ENCODE measurements at places on chromosomes 13 and 19.
A peak's percentile ranks its signal among the peaks of the same experiment; 100 is the strongest.

DNA sequence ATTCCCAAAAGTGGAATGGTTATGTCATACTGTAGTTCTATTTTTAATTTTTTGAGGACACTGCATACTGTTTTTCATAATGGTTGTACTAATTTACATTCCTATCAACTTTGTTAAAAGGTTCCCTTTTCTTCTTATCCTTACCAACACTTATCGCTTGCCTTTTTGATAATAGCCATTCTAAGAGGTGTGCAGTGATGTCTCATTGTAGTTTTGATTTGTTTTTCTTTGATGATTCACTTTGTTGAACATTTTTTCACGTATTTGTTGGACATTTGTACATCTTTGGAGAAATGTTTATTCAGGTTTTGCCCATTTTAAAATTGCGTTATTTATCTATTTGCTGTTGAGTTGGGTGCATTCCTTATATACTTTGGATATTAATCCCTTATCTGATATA is 188.8 kb upstream of the SPRY2 start:
- DNase-seq, result no peak

GRCh38 chr13:112894673-112895481 is 74.1 kb upstream of the MCF2L start:
- no peak for DNase-seq

GRCh38 chr19:40348961-40349507 is 539 bp downstream of the PLD3 start:
- DNase-seq, result no peak

GRCh38 chr13:28744656-28745055 is 25.9 kb upstream of the SLC46A3 start:
- no peak for DNase-seq

DNA sequence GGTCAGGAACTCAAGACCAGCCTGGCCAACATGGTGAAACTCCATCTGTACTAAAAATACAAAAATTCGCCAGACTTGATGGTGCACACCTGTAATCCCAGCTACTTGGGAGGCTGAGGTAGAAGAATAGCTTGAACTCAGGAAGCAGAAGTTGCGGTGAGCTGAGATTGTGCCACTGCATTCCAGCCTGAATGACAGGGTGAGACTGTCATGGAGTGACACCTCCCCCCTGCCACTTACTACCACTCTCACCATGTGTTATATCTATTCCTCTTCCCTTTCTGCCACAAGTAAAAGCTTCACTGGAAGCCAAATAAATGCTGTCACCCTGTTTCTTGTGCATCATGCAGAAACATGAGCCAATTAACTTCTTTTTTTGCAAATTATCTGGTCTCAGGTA is 10.6 kb upstream of the CEACAM4 start:
- no peak for DNase-seq

GRCh38 chr13:94546061-94546839 is 49.7 kb downstream of the TGDS start:
- no peak for DNase-seq

GRCh38 chr19:38920602-38921419 is 8.8 kb upstream of the CCER2 start:
- no peak for DNase-seq

GRCh38 chr13:72760189-72760588 is 21.5 kb downstream of the DIS3 start:
- DNase-seq, result no peak

- no peak for DNase-seq
Measured at GRCh38 chr13:90315061-90315460, 1032.4 kb upstream of the MIR17HG start.

GRCh38 chr19:14004619-14005348 is 1.3 kb downstream of the RFX1 start:
- no peak for DNase-seq

- DNase-seq, result no peak
Measured at GRCh38 chr13:45276913-45277312, 64.1 kb downstream of the TPT1 start.

DNA sequence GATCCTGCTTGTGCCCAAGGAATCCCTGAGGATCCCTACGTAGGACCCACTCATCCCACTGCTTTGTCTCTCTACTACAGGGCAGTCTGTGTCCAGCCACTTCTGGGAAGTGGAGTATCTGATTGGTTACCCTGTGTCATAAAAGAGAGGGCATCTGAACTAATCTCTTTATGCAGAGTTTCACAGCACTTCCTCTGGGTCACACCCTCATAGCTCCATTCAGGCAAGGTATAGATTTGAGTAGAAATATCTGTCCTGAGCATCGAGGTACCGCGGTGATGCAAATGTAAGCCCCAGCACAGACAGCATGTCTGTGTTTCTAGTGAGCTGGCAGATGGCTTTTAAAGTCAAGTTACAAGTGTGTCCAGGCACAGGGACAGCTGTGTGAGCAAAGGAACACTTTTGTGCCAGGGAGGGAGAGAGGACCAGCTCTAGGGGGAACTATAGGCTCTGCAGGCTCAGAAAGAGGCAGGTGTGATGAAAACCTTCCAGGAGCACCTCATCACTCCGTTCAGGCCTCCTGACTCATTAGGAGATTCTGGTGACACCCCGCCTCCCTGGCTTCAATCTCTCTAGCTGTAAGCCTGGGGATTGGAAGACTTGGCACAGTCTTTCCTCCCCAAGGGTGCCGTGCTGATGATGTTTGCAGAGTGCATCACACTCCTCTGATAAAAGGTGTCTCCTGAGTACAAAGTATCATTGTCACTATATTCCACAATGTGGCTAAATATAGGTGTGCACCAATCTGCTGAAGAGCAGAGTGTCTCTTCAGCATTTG is 84.3 kb upstream of the UBL3 start:
- DNase-seq, result no peak

DNA sequence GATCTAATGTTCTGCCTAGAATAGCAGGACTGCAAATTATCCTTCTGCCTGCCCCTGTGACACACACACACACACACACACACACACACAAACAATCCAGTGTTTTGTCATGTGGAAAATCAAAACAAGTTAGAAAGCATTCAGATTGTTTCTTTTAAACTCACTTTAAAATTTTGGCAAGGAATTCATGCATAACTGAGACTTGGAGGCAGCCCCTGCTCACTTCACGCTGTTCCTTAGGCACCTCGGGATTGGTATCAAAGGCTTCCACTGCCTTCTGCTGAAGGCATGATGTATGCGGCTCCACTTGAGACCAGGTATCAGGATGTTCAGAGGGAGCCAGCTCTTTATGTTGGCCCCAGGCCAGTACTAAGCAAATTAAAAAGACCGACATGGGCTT is 158.7 kb downstream of the OXGR1 start:
- no peak for DNase-seq

- DNase-seq, result no peak
Measured at GRCh38 chr19:41431426-41432386, 4.5 kb upstream of the B3GNT8 start.

DNA sequence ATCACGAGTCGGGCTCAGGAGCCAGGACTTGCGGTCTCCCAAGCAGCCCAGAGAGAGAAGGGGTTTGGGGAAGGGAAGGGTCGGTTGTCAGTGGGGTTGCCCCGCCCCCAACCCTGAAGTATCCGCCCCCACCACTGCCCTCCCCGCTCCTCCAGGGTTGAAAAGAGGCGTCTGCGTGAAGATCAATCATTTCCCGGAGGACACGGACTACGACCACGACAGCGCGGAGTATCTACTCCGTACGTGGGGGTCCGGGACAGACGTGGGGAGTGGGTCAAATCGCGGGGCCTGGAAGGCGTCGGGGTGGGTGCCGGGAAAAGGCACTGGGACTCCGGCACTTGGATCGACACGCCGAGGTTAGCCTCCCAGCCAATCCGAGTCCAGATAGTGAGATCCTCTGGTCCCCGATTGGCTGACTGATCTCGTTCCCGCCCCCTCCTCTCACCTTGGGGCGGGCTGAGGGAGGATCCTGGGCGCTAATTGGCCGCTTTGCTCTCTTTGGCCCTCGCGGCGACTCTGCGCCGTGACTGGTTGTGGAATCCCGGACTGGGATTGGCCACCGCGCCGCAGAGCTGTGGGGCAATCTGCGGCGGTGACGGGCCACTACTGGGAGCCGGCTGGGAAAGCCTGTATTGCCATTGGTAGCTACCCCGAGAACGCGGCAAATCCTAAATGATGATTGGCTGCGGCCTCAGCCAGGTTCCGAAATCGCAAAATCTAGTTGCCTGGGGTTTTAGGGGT is 13.3 kb upstream of the CACNG6 start:
- no peak for DNase-seq

GRCh38 chr19:42433503-42434260 is 6.5 kb upstream of the LIPE start:
- DNase-seq, result peak; percentile 21

DNA sequence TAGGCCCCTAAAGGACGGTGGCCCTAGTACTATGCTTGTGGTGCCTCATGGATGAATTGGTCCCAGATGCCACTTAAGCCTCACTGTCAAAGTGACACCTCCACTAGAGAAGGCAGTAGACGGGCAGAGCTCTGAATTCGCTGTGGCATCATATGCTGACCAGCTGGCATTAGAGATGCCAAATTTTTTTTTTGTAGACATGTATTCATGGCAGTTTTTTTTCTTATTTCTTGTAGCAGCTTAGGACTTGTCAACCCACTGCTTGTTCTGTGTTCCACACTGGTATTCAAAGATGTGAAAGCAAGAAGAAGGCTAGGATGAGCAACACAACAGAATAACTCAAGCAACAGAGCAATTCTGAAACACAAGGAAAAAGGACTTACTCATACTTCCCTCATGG is 212.5 kb downstream of the DLEU7 start:
- DNase-seq, result no peak

- no peak for DNase-seq
Measured at GRCh38 chr19:15631817-15632216, 8.9 kb upstream of the CYP4F3 start.

DNA sequence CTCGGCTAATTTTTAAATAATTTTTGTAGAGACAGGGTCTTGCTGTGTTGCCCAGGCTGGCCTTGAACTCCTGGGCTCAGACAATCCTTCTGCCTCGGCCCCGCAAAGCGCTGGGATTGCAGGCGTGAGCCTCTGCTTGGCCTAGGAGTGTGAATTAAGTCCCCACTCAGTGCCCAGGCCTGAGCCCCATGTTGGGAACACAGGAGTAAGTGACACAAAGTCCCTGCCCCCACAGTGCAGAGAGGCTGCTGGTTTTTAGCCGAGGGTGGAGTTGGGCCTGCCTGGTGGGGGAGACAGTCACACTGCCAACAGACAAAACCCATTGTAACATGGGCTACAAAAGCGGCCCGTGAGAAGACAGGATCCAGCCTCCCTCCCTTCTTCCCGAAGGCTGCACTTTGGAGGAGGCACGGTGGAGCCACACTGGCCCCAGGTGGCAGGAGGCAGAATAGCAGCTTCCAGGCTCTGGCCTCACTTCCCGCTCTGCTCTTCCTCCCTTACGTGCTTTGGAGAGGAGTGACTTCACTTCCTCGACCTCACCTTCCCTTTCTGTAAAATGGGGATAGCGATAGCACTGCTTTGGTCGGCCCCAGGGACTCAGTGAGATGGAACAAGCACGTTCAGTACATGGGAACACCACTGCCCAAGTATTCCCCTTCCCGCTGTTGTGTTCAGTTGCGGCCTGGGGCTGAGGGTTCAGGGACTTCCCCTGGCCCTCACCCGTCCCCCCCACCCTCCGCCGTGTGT is 15.2 kb upstream of the EHD2 start:
- no peak for DNase-seq

DNA sequence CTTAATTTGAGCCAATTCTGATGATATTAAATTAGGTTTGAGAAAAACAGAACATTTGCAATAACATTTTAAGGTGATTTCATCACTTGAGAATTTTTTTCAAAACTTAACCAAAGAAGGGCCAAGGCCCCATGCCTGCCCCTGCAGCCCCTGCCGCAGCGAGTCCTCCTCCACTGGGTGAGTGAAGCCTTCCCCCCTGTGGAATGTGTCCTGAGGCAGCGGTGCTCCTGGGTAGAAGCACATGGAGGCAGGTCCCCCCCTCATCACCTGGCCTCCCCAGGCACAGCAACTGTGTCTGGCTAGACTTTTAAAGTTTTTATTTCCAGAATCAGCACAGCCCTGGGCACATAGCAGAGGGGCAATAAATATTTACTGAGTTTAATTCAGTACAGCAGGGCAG is 10.8 kb downstream of the SOX1 start:
- DNase-seq, result no peak

DNA sequence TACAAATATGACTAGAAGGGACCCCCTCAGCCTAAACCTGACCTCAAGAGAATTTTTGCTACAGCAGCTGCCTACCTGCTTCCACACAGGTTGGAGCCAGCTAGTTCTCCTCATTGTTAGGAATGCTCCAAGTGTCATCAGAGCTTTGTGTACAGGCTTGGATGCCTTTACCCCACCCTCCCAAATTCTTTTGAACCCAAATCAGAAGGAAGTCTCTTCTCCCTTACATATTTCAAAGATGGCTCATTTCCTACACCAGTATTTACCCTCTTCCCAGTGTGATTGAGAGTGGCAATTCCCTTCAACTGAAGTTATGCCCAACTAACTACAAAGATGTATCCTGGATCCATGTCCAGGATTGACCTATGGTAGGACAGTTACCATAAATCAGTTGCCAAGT is 323.2 kb downstream of the OXGR1 start:
- DNase-seq, result no peak

- no peak for DNase-seq
Measured at GRCh38 chr19:28012361-28012760, 1200.6 kb downstream of the UQCRFS1 start.

- no peak for DNase-seq
Measured at GRCh38 chr13:78098249-78098648, 179.6 kb upstream of the EDNRB start.

GRCh38 chr13:33392794-33393405 is 107.3 kb upstream of the STARD13 start:
- no peak for DNase-seq

DNA sequence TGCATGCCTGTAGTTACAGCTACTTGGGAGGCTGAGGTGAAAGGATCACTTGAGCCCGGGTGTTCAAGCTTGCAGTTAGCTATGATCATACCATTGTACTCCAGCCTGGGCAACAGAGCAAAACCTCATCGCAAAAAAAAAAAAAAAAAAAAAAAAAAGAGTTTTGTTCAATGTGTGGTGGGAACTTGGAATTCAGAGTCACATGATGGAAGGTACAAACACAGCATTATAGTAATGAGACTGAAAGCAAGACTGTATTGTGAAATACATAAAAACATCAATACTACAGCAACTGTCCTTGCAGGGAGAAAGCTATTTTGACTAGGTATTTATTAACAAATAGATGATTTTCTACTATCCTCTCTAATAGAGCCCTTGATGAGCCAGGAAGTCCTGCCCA is 393.2 kb downstream of the DLEU7 start:
- no peak for DNase-seq

GRCh38 chr13:60143775-60144174 is 20.0 kb downstream of the DIAPH3 start:
- no peak for DNase-seq

GRCh38 chr19:42099336-42099925 is 23.5 kb downstream of the ZNF574 start:
- no peak for DNase-seq

DNA sequence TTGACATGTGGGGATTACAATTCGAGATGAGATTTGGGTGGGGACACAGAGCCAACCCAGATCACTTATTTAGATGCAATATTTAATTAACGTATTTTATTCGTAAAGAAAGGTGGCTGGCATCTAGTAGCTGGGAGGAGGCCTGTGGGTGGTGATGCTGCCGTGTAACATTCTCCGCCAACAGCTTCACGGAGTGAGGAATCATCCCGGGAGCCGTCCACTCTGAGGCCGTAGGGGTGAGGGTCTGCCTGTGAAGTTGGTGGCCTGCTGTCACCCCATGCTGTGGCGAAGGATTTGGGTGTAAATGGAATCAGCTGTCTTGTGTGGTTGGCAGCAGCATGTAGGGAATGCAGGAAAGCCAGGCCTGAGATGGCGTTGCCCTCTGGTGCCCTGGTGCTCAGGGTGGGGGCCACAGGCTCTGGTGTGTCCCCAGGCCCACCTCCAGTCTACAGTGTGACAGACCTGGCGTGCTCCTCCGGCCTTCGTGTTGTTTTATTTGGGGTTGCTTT is 3.3 kb upstream of the TEX29 start:
- no peak for DNase-seq
